ENCODE measurements at places on chromosomes 3 and 15.
A peak's percentile ranks its signal among the peaks of the same experiment; 100 is the strongest.

DNA sequence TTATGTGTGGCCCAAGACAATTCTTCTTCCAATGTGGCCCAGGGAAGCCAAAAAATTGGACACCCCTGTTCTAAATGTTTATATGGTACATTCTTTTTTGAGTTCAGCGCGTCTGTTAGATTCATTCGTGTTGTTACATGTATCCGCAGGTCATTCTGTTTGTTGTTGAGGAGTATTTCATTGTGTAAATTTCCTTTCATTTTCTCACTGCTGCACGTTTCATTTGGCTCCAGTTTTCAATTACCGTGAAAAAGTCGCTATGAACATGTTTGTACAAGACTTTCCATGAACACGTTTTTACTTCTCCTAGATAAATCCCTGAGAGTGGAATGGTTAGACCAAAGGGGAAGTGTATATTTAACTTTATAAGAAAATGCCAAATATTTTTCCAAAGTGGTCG is 7.5 kb upstream of the OPA1 start:
- peak; percentile 34 for DNase-seq

DNA sequence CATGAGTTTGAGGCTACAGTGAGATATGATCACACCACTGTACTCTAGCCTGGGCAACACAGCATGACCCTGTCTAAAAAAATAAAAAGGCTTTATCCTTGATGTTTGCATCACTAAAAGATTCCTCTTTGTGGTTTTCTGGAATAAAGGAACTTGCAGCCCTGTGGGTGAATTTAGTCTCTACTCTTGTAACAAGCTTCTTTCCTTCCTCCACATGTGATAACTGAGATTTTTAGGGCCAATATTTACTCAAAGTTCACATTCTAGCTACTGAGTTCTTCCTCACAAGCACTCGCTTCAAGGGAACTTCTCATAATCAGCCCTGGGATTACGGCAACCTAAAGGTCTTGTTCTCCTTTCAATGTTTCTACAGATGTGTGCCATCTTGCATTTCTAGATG is 24.6 kb downstream of the COMMD2 start:
- DNase-seq: no peak

DNA sequence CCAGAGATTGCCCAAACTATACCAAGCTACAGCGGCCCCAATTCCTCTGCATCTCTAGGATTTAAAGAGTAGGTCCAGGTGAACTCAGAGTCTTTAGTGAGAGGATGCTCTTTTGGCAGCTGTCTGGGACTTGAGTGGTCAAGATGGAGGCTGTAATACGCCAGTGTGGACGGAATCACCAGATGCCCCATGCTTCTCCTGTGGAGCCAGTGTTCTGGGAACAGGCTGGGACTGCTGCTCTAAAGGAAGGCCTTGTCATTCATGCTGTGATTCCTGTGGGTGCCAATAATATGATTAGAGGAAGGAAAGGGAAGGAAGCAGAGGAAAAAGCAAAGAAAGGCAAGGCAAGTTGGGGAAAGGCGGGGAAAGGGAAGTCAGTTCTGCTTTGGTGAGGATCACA is 17.4 kb upstream of the NOX5 start:
- DNase-seq: no peak

DNA sequence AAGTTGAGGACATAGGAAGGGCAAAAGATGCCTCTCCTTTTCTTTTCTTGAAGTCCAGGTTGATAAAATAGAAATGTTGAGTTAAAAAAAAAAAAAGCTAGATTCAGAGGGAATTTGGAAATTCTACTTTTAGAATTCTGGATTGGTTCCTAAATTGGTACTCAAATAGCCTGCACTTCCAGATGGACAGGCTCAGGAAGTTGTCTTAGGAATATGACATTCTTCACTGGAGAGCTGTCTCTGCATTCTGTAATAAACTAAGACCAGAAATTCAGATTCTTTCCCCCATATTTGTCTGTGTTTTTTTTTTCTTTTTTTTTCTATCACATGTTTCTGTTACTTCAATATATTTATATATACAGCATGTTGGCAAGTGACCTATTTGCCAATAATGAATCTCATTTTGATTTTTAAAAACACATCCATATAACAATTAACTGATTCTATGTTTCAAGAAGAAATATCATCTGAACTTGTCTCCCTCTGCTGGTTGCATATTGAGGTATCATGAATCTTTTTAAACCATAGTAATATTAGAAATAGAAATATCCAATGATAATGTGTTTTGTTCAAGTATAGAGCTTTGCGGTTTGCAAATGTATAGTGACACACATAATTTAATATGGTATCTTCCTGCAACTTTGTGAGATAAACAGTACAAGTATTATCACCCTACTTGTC is 8.5 kb upstream of the LSAMP start:
- DNase-seq: no peak

DNA sequence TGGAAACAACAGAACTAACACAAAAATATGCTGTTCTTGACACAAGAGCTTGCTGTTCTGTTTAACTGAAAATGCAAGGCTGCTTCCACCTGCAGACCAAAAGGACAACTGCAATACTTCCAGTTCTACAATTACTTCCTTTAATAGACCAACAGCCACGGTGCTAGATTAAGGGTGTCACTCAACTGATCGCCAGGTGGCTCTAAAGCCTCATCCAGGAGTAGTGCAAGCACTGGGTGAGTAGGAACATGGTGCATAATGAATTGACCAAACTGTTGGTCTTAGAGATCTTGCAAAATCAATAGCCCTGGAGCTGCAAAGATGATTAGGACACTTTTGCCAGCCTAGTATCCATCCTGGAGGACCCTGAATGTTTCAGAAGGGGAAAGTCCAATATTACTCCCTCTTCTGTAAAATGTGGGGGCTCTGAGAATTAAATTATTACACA is 3.6 kb upstream of the CLDN16 start:
- DNase-seq: peak; percentile 67

GRCh38 chr3:150169330-150169940 is 198.7 kb upstream of the PFN2 start:
- DNase-seq: no peak

- no peak for DNase-seq
Measured at GRCh38 chr3:65879372-65879771, 159.3 kb downstream of the MAGI1 start.

DNA sequence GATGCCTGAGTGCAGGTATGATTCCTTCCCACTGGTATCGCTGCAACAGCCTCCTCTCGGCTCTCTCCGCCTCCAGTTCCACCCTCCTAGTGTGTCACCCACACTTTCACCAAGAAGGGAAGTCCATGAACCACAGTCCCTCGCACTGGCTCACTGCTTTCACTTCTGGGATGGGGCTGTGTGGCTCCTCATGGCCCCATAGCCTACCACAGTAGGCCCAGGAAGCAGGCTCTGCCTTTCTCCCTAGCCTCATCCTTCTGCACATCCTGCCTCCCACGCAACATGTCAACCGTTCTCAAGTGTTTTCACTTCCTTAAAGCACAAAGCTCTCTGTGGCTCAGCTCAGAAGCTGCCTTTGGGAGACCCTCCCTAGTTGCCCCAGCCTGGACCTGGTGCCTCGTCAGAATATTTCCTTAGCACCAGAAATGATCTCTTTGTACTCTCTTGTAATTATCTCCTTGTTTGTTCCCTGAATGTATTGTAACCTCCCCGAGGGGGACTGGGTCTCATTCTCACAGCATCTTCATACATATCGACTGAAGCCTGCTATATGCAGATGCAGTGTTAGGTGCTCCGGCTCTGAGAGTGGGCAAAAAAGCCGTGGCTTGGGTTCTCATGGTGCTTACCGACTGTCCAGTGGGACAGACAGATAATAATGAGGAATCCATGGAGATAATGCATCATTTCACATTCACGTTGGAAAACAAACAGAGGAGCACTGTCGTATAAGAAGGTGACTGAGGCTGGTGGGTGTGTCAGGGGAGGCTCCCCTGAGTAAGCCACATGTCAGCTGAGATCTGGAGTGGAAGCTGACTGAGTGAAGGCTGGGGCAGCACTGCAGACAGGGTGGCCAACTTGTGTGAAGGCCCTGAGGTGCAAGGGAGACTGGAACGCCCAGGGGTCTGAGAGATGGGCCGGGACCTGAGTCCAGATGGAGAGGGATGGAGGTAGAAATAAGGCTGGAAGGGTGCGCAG is 107.1 kb downstream of the DGKG start:
- DNase-seq: no peak

GRCh38 chr15:88894819-88895767 is at the start of gene HAPLN3:
TSS of gene HAPLN3 (minus strand) at chr15:88895544. CDS start at chr15:88887298, 8,246 bp downstream.
- DNase-seq: peak; percentile 64

GRCh38 chr3:14175383-14176037 is 2.9 kb downstream of the XPC start:
- DNase-seq: no peak

GRCh38 chr3:112375117-112375516 is 42.2 kb downstream of the CD200 start:
- no peak for DNase-seq

DNA sequence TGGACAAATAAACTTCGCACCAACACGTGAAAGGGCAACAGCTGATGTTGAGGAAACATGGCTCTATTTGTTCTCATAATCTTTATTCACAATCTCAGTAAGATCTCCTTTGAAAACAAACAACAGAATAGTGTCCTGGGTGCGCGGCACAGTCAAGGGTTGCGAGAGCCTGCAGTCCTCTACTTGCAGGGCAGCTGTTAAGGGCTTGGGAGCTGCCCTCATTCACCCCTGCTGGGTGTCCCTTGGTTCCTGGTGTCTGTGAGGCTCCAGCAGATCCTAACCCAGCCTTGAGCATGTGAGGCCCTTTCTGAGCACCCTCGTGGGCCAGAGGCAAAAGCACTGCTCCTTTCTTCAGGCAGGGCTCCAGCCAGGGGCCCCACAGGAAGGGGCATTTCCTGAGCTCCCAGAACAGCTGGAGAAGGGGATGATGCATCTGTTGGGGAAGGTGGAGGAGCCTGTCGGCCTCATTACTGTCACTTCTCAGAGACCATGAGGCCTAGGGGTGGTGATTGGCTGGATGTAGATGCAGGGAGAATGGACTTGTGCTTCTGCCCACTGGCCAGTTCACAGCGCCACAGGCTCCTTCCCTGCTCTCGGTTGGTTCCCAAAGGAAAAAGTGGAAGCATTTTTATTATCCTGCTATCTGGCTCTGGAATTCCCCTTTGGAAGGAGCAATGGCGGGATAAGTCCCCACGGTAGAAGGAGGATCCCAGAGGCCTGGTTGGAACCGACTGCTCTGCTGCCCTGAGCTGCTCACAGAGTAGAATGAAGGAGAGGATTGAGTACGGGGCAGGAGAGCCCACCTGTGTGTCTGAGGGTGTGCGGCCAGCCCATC is 51.9 kb upstream of the KLF13 start:
- no peak for DNase-seq

GRCh38 chr3:171058873-171059603 is 32.5 kb upstream of the SLC2A2 start:
- DNase-seq: no peak

GRCh38 chr3:86254480-86254879 is 736.5 kb downstream of the VGLL3 start:
- no peak for DNase-seq

GRCh38 chr3:148971401-148972163 is 19.8 kb upstream of the GYG1 start:
- no peak for DNase-seq

DNA sequence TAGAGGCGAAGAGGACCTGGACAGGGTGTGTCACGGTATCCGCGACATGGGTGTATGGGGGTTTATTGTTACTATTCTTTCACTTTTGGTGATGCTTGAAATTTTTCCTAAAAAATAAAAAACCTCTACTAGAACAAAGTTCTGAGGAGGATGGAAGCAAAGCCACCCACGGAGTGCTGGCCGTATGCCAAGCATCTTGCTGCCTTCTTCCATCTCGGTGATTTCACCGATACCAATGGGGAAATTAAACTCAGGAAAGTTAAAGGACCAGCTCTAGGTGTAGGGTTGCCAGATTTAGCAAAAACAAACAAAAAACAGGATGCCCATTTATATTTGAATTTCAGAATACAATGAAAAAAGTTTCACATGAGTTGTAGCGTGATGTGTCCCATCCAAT is 33.9 kb downstream of the SMAD6 start:
- no peak for DNase-seq

DNA sequence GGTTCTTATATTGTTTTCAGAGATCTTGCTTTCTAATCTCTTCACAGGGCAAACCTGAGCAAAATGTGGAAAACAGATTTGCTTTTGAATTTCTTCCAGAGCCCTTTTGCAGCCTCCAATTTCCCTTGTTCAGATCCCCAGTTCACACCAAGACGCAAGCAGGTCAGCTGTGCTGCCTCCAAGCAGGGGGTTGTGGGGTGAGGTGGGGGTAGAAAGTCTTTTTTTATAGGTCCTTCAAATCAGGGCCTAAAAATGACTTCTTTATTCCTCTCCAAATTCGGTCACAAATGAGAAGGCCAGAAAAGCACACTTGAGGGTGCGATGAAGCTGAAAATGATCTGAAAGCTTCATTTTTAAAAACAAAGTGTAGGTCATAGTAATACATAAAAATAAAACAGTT is 26.3 kb upstream of the AVEN start:
- no peak for DNase-seq

- no peak for DNase-seq
Measured at GRCh38 chr3:24525022-24525421, 30.4 kb upstream of the THRB start.

Data from RWPE1 (cell line).